ENCODE measurements at places on chromosomes 12 and 14.

DNA sequence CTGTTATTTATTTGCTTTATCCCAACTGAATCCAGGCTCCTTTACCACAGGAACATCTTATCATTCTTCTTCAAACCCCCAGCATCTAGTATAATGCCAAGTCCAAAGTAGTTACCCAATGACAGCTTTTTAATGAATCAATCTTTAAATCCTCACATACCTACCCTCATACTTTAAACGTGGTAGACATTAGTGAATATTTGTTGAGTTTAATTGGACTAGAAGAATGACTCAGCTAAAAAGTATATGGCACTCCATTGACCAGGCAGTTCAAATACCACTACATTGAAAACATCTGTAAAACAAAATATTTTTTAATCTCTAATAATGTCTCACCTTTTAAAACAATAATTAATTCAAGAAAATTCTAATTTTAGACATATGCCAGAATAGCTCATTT, 98.1 kb downstream of the ZFC3H1 start:
- DNase-seq = no peak

DNA sequence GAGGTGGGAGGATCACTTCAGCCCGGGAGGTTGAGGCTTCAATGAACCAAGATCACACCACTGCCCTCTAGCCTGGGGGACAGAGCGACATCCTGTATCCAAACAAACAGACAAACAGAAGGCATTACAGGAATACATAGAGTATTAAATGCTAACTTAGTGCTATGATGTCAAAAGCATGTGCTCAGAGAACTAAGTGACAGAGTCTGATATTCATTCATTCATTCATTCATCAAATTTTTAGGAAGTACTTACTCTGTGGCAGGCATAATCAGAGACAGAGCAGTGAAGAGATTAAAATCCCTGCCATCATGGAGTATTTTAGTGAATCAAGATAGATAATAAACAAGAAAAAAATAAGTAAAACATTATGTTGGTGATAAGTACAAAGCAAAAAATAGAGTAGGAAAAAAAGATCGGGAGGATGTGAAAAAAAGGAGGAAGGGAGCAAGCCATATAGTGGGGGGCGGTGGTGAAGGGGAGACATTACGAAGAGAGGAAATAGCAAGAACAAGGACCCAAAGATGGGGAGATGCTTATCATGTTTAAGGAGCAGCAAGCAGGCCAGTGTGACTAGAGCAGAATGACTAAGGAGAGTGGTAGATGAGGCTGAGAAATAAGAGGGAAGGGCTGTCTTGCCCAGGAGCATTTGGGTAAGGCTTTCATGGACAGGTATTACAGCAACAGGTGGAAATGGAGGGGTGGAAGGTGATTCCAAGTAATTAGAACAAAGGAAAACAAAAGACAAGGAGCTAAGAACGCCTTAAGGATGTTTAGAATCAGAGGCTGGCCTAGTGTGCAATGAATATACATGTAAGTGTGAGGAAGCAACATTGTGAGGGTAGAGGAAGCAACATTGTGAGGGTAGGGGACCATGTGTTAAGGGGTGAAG, 2.8 kb downstream of the MAP4K5 start:
- DNase-seq = no peak

GRCh38 chr12:13864081-13864673, 117.2 kb downstream of the GRIN2B start:
- DNase-seq = peak; percentile 36

DNA sequence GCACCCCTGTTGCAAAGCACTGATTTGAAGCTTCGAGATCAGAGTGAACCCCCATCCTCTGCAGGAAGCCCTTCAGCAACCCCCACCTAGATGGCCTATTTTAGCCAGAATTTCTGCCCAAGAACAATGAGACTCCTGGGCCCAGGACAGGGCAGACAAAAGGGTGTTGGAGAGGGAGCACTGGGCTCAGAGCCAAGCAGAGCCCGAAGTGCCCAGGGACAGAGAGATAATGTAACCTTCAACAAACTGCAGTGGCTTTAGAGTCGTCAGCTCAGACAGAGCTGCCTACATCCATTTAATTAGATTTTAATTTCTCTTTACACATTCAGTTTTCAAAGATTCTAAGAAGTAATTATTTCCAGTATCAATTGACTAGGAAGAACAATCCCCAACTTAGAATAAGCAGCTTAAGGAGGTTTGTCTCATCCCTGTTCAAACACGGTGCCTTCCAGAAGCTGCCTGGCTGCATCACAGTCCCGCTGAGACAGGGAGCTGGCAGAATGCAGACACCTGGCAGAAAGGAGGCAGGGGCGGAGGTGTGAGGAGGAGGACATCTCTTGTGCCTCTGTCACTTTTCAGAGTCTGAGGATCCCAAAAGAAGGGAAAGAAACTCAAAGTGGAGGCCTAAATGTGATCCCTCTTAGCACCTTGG, 504.9 kb upstream of the CCDC196 start:
- peak; percentile 53 for DNase-seq

GRCh38 chr14:81209167-81209836, 11.5 kb downstream of the GTF2A1 start:
- no peak for DNase-seq

GRCh38 chr14:76829650-76830421, 3.6 kb downstream of the LRRC74A start:
- DNase-seq = no peak

GRCh38 chr12:70831543-70831942, 89.0 kb downstream of the PTPRR start:
- no peak for DNase-seq

GRCh38 chr12:113242026-113242418, 20.8 kb downstream of the TPCN1 start:
- DNase-seq = no peak

DNA sequence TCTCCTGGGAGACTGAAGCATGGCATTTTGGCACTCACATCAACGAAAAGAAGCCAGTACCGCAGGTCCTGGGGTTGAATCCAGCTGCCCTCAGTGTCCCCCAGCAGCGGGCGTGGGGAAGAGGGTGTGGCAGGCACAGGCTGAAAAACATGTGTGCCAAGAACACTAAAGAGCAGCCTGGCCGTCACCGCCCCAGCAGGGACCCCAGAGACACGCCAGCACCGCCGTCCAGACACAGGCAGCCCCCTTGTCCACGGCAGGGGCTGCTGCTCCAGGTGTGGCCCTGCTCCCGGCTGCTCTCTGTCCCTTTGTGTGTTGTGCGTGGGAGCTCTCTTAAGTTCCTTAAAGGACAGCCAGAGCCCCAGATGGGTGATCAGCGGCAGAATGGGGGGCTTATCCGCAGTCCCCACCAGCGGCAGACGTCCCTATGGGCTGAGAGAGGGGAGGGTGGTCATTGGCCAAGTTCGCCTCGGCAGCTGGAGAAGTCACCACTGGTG, 556 bp downstream of the PHETA1 start:
- no peak for DNase-seq

DNA sequence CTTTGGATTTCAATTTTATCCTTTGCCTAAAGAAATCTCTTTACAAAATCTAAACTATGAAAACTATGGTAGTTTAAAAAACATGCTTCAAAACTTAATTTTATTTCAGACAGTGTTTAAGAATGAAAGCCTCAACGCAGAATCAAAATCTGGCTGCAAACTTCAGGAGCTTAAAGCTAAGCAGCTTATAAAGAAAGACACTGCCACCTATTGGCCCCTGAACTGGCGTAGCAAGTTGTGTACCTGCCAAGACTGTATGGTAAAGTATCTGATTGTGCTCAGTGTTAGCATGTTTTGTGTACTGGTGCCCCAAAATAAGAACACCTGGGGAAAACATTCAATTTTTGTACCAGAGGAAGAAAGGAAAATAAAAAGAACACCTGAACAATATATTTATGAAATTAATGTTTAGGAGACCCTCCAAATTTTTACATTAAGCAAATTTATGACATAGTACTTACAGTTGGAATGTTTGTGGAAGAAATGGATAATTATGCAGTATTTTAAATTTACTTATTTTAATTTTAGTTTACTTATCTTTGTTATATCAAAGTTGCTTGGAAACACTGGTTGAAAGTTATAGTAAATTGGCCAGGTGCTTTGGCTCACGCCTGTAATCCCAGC, 12.2 kb downstream of the UBR7 start:
- DNase-seq = peak; percentile 50

GRCh38 chr14:38808734-38809455, 294.1 kb downstream of the SEC23A start:
- DNase-seq = no peak

DNA sequence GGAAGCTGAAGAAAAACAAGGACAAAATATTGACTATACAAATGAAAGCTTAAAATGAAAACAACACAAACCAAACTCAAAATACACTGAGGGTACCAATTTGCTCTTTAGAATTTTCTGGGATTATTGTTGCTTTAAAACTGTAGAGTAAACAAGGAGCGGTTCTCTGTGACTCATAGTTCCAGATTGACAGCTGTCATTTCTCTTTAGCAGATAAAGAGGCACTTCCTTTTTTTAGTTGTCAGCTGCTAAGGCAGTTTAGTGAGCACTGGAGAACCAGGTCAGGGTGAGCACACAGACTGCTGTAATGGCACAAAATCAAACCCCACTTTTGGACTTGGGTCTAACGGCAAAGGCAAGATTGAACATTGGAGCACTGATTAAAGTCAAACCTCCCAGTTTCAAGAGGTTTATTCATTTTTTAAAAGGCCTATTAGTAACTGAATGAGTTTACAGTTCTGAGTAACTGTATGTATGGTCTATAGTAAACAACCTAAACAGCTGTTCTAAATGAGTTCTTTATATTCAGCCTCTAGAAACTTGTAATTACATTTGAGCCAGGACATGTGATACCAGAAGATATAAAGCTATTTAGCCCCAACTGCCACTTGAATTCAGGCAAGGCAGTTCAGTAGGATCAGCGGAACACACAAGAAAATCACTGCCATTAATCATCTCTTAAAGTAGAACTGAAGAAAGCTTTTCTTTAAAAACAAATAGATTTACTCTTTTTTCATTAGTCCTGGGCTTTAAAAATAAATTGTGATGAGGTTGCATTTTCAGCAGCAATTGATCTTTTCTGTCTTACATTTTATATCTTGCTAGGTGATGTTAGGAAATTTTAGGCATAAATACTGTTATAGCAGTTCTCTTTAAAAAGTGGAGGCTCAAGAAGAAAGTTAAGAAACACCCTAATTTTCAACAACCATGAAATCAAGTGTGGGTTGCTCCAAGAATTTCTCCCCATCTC, 71.7 kb upstream of the PRICKLE1 start:
- no peak for DNase-seq

GRCh38 chr12:130345292-130345691, 7.6 kb downstream of the PIWIL1 start:
- DNase-seq = no peak

GRCh38 chr12:70798016-70798783, 122.3 kb downstream of the PTPRR start:
- no peak for DNase-seq

- DNase-seq = no peak
These were observed 92.7 kb downstream of the AKAP6 start for GRCh38 chr14:32421781-32422180.

DNA sequence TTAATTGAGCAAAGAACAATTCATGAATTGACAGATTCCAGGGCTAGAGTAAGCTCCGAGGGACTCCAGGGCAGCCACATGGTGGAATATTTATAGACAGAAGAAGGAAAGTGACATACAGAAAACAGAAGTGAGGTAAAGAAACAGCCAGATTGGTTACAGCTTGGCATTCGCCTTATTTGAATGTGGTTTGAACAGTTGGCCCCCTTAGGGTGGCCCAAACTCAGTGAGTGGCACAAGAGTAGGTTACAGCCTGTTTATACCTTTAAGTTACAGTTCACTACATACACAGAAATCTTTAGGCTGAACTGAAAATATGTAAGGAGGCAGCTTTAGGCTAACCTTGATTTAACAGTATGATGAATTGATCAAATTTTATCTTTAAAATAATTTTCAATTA, 174.5 kb upstream of the CNOT2 start:
- no peak for DNase-seq

- DNase-seq = no peak
These were observed 2.0 kb downstream of the WNT5B start for GRCh38 chr12:1630827-1631591.

All from D721Med (cell line).